ENCODE measurements at places on chromosomes 6 and 20. TPM values are rescaled to one million over a fixed set of nuclear protein-coding genes. Genes with fewer than 3 reads are reported as not detected.

The SRMS gene
- not detected for total RNA-seq

The SLC12A5 gene
- 0.44 TPM for total RNA-seq

GRCh38 chr6:46296586-46296985 lies 125.8 kb upstream of the ENPP5 start:
- DNase-seq = no peak

The TBX18 gene
- total RNA-seq = 4.4 TPM

The MOCS1 gene
- total RNA-seq = 8.1 TPM

The MEP1A gene
- total RNA-seq = not detected

DNA sequence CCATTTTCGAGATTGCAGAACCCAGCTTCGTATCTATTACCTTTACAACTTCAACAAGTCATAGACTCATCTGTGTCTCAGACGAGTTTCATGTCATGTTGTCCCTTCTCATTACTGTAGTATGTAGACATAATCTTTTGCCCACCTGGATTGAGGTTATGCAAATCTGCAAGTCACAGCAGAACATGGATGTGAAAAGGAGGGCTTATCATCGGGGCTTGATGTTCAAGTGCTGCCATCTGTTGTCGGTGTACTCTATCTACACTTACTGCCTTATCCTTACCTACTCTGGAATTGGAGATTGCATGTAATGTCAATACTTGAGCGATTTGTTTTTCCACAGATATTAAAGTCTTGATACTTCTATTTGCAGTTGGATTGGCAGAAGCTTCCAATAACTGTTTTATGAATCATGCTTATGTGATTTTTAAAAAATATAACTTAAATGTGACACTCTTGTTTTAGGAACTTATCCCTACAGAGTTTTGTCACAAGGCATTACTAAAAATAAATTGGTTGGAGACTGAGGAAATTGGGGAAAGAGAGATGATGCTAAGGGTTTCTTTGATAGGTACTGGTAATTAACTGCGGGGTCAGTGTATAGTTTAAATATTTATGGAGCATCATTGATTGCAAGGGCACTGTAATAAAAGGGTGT lies 3.0 kb upstream of the GOPC start:
- DNase-seq = peak; percentile 93

GRCh38 chr6:24933868-24934401 lies 1.8 kb downstream of the RIPOR2 start:
- peak; percentile 30 for DNase-seq

The HLA-DOA gene
- total RNA-seq = not detected

All from lung microvascular endothelial cell (primary cell).